ENCODE measurements at places on chromosomes 7 and 10.

DNA sequence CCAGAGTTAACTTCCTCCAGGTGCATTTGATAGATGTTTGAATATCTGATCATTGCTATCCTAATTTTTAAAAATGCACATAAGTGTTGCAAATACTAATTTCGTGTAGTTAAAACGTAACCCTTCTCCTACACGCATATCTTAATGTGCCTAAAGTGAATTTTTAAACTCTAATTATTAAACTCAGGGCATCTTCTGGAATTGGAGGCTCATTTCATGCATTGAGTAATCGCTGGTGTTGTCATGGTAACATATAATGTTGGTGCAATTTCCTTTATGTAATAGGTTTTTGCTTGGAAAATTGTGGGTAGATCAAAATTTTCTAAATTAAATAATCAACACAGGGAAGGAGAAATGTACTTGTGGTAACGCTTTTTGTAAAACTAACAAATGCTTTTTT is 56.2 kb downstream of the ARMC3 start:
- no peak for DNase-seq

DNA sequence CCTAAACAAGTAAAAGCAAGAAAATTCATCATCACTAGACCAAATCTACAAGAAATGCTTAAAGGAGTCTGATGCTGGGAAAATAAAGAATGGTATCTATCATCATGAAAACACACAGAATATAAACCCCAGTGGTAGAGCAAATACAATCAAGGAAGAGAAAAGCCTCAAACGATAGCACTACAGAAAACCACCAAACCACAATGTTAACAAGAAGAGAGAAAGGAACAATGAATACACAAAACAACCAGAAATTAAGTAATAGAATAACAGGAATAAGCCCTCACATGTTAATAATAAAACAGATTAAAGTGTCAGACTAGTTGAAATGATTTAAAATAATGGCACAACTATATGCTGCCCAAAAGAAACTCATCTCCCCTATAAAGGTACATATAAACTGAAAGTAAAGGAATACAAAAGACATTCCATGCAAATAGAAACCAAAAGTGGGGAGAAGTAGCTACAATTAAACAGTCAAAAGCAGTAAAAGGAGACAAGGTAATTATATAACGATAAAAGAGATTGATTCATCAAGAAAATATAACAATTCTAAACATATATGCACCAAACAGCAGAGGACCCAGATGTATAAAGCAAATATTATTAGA is 77.3 kb downstream of the JMJD1C start:
- DNase-seq = no peak

DNA sequence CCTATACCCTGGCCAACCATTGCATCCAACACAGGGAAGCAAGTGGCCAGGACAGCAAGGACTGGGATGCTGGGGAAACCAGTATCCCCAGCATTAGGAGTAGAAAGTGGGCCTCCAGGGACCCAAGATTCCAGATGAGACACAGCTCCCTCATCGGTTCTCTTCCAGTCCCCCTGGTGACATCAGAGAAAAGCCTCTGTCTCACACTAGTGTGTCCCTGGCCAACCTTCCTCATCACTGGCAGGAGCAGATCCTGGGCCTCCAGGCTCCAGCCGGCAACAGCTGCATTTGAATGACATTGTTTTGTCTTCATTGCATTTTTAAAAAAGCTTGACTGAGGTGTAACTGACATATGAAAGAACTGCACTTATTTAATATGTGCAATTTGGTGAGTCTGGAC is 177.3 kb upstream of the LYZL2 start:
- DNase-seq = no peak

DNA sequence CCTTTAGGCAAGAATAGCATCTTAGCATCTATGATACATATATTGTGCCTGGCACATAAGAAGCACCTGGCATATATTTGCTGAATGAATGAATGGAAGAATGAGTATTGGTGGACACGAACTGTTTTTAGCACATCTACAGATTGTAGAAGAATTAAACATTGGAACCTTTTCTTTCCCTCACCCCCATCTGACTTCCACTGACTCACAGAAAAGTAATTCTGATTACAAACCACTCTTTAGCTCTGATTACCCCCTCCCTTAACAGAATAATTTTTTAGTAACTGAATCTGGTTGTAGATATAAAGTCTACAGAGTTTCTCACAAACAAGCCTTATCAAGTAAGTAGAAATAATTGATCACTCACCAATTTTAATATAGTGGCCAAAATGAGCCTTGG is 31.9 kb downstream of the SLC26A4 start:
- DNase-seq = no peak

DNA sequence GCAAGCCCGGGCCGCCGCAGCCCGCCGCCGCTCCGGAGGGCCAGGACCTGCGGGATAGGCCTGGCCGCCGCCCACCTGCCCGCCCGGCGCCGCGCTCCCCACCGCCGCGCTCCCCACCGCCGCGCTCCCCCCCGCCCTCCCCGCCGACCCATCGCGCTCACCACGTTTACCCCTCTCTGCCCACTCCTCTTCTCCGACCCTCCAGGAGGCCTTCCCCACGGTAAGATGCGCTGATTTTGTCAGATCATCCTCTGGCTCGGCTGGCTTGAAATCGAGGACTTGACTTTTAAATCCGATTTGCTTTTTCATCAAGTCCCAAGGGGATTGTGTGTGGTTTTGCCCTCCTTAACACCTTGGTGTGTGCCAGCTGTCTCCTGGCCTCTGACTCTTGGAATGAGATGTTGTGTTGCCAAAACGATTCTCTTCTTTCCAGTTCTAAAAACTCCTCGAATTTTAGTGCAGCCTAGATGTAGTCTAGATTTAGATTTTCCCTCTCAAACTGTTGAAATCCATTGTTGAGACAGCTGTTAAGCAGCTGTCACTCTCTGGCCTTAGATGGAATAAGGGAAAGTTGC is 738 bp downstream of the POM121 start:
- no peak for DNase-seq

DNA sequence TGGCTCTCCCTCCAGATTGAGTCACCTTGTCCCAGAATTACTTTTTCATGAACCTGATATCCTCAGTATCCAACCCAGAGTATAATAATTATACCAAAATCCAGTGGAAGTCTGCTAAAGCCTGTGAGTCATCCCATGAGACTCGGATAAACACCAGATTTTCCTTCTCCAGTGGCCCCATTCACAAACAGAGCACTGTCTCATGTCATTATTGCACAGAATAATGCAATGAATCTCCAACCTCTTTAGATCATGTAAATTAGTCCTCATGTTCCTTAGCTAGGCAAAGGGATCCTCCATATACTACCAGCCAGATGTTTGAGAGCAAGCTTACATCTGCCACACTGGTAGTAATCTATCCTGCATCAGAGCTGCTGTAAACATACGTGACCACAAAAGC is 89.0 kb downstream of the AMPH start:
- DNase-seq = no peak

DNA sequence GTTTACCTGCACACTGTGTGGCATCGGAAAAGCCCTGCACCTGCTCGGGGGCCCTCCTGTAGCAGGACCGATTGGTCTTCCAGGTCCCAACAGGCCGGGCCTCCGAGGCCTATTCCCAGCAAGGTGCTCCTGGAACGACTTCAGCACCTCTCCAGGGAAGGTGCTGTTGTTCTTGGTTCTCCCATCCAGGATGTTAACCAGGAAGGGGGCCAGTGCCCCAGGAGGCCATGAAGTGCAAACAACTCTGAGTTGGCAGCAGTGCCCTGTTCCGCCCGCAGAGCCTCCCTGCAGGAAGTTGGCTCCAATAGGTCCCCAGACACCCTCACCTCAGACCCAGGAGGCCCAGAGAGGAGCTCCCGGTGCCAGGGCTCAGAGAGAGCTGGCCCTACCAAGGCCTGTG is 64.0 kb upstream of the DUSP5 start:
- DNase-seq = no peak

GRCh38 chr10:88168171-88169036 is 305.0 kb downstream of the PTEN start:
- no peak for DNase-seq

GRCh38 chr10:108031505-108031904 is 867.0 kb upstream of the SORCS1 start:
- no peak for DNase-seq

DNA sequence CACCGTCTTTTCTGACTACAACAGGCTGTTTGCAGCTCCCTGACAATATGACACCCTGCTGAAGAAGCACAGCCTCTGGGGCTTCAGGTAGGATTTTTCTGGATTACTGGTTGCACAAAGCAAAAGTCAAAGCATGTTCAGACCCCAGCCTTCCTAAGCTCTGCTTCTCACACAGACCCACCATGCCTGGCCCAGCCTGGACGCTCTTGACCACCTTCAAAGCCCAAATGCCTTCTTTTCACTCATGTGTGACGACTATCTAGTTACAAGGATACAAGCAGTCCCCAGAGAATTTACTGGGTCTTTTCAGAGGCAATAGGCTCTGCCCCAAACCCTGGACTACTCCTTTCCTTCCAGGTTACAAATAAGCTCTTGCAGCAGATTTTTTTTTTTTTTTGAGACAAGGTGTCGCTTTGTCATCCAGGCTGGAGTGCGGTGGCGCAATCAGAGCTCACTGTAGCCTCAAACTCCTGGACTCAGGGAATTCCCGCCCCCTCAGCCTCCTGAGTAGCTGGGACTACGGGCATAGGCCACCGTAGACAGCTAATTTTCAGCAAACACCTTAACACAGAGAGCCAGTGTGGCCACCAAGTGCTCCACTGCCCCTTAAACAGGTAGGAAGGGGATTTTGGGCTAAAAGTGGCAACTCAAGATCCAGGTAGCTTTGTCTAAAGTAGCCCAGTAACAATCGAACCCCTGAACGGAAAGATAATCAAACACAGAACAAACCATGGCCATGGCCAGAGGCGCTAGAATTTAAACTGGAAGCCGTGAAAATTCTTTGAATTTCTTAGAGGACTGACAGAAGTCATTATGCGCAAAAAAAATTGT is 16.2 kb downstream of the SVIL start:
- DNase-seq = no peak

DNA sequence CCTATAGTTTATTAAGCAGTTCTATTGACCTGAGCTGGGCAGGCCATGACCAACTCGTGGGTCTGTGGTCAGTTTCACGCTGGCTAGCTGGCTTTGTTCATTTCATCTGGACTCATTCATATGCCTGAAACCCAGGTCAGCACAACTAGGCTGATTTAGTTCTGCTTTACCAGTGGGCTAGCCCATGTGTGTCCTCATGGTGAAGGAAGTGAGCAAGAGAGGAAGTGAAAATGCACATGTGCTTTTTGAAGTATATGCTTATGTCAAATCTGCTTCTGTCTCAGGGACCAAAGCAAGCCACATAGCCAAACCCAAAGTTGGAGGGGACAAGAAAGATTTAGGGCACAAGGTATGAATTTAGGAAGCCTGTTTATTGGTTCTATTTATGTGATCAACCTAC is 154.5 kb downstream of the RNF133 start:
- no peak for DNase-seq

GRCh38 chr7:38312821-38313220 is 39.4 kb upstream of the TARP start:
- DNase-seq = no peak

DNA sequence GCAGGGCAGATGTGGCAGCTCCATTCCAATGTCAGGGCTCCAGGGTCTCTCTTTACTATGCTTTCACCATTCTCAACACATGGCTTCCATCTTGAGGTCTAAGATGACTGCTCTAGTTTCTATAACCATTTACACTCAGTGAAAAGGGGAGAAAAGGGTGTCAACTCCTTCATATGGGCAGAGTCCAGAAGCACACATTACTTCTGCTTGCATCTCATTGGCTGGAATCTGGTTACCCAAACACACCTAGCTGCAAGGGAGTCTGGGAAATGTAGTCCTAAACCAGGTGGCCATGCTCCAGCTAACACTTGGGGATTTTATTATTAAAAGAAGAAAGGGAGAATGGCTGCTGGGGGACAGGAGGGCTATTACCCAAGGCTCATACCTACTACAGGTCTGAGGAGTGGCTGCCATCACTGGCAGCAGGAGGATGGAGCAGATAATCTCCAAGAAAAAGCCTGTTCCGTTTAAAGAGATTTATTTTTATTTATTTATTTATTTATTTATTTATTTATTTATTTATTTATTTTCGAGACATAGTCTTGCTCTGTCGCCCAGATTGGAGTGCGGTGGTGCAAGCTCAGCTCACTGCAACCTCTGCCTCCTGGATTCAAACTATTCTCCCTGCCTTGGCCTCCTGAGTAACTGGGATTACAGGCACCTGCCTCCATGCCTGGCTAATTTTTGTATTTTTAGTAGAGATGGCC is 29.1 kb upstream of the LBX1 start:
- no peak for DNase-seq

- no peak for DNase-seq
Observed at GRCh38 chr10:130637089-130637676, 501.0 kb downstream of the GLRX3 start.

GRCh38 chr10:97538411-97538810 is 34.2 kb upstream of the ANKRD2 start:
- DNase-seq = no peak

DNA sequence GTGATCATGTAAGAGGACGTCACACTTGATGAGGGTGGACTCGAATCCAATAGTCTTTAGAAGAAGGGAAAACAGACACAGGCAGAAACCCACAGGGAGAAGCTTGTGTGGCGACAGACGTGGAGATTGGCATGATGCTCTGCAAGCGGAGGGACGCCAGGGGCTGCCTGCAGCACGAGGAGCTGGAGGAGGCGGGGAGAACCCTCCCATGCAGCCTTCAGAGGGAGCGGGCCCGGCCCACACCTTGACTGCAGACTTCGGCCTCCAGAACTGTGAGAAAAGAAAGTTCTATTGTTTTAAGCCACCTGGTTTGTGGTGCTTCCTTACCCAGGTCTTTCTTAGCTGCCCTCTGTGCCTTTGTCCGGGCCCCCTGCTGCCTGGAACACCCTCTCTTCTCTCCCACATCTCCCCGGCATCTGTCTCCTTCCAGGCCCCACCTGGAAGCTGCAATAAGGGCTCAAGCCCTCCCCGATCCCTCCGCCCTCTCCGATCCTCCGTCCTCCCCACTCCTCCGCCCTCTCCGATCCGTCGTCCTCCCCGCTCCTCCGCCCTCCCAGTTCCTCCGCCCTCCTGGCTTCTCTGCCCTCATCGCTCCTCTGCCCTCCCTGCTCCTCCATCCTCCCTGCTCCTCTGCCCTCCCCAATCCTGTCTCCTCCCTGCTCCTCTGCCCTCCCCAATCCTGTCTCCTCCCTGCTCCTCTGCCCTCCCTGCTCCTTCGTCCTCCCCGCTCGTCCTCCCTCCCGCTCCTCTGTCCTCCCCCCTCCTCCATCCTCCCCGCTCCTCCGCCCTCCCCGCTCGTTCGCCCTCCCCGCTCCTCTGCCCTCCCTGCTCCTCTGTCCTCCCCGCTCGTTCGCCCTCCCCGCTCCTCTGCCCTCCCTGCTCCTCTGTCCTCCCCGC is 17.4 kb upstream of the PRKAG2 start:
- no peak for DNase-seq

DNA sequence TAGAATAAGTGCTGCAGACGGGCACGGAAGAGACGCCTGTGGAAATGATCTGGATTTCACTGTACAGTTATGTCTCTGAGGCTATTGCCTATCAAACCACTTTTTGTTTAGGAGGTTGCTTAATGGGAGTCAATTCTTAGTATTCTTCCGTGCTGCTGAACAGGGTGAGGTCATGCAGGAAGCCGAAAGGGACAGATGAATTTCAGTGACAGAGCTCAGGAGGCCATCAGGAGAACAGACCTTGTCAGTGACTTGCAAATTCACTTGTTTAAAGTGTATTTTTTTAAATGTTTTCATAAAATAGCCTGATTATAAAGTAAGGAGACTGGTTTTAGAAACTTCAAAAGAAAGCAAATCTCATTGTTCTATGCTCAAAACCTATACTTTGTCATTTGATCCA is 58.9 kb downstream of the XRCC2 start:
- no peak for DNase-seq

GRCh38 chr7:134459981-134460380 is 1.1 kb upstream of the AKR1B1 start:
- no peak for DNase-seq

- DNase-seq = no peak
Observed at GRCh38 chr7:17770710-17771375, 169.5 kb downstream of the SNX13 start.

Data from T-helper 2 cell (primary cell).